ENCODE measurements at places on chromosomes 1 and 21.

GRCh38 chr1:88877382-88877825, 14.0 kb downstream of the GTF2B start:
- peak; percentile 35 for DNase-seq

DNA sequence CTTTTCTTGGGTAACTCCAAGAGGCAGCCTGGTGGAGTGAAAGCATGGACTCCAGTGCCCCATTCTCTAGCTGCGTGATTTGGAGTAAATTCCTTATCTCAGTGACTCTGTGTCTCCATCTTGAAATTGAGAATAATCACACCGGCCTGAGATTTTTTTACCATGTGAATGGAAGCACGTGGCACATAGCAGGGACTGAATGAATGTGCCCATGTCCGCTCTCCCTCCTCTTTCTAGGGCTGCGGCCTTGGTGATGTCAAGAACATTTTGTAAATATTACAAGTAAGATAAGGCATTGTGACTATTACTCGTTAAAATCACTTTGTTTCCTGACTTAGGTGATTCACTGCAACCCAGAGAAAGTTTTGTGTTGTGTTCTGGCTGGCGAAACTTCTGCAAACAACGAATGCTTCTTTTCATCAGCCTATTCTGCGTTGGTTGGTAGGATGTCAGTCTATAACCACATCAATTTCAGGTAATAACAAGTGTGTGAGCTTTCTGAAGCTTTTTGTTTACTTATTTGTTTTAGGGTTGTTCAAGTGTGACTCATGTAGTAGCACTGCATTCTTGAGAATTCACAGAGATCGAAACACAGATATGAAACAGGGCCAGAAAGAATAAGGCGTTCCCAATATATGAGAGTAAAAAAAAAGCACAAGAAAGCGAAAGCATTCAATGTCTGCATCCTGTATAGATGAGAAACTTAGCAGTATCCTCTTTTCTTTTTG, 135.7 kb upstream of the SLC45A1 start:
- peak; percentile 94 for DNase-seq

- DNase-seq, result no peak
Observed at GRCh38 chr1:62198781-62199125, 4.1 kb downstream of the L1TD1 start.

DNA sequence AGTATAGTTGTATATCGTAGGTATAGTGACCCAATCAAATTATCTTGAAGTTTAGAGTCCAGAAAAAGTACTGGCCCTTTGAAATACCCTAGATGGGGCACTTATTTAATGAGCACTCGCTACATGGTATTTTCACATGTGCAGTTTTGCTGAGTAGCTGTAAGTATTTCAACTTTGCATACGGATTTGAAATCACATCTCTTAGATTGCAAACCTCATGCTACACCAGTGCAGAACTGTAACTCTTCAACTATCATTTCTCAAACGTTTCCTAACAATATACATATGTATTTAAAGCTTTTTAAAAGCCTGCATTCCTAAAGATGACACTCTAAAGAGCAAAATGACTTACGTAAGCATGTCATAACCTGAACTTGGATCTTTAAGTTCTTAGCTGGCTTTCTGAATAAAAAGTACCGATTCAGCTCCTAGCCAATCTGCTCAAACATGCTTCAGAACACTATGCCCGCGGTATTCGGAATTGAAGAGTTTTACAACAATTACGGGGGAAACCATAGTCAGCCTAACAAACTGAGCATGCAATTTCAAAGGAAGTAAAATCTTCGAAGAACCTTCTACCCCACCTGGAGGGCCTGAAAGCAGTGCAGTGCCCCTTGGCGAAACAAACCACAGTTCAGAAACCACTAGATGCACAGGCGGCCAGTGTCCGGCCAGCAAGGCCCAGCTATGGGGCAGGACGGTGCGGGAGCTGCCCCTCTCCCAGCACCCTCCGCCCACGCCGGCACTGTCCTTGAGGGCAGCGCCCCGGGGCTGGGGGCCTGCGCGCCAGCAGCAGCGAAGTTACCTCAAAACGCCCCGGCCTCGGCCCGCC, 863 bp downstream of the FH start:
- DNase-seq, result no peak

DNA sequence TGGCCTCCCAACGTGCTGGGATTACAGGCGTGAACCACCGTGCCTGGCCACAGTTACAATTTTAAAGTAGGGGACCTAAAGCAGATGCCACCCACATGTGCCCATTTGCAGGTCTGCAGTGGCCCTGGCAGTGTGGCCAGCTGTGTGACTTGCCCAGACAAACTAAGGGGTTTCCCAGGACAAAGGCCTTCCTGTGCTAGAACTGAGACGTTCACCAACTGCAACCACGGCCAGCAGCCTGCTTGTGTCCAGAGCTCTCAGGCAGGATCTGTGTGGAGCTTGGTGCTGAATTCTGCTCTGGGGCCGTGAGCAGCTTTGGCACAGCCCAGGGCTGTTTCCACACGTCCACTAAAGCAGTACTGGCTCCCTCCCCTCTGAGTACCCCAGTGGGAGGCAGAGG, 10.6 kb upstream of the PTTG1IP start:
- no peak for DNase-seq

DNA sequence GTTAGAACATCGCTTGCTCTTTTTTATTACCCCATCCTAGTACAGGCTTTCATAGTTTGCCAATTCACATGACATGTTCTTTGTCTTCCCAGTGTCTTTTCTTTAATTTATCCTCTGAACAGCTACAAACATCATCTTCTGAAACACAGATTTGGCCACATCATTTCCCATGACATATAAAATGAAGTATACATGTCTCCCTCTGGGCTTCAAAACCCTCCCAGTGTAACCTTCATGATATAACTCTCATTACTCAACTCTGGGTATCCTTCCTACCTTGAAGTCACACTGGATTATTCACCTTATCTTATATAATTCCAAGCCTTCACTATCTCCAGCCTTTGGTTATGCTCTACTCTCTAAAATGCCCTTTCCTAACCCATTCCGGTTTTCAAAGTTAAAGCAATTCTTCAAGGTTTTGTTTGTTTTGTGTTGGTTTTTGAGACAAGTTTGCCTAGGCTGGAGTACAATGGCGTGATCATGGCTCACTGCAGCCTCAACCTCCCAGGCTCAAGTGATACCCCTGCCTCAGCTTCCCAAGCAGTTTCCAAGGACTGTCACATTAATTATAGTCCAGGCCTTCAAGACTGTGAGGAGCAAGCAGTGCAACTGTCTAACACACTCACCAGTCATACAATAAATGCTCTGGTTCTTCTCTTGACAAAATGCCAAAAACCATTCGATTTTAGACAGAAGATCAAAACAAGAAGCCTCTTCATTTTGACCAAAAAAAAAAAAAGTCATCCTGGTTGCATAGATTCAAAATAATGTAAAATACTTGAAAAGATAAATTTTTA, 5.8 kb downstream of the RGS1 start:
- no peak for DNase-seq

DNA sequence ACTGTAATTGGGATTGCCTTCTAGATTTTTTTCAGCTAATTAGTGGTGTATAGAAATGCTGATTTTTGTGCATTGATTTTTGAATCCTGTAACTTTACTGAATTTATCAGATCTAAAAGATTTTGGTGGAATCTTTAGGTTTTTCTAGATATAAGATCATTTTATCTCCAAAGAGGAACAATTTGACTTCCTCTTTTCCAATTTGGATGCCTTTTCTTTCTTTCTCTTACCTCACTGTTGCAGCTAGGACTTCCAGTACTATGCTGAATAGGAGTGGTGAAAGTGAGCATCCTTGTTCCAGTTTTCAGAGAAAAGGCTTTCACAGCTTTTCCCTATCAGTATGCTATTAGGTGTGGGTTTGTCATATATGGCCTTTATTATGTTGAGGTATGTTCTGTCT, 53.6 kb downstream of the TESK2 start:
- DNase-seq, result no peak

- no peak for DNase-seq
Observed at GRCh38 chr21:40517646-40518045, 329.3 kb downstream of the DSCAM start.

DNA sequence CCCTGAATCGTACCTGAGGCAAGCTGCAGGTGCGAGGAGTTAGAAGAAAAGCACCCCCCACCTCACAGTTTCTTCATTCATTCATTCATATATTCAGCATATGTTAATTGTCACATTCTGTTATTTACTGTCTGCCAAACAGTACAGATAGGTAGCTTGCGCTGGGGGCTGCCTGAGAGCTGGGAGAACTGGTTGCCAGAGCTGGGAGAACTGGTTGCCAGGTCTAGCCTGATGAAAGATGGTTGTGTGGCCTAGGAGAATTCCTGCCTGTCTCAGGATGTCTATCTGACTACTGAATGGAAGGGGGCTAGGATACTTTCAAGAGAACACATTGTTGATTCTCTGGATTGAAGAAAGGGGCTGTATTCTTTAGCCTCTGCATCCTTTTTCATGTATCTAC, 225.9 kb upstream of the POU3F1 start:
- DNase-seq, result no peak

GRCh38 chr1:113946678-113947387, 17.7 kb downstream of the HIPK1 start:
- DNase-seq, result no peak

DNA sequence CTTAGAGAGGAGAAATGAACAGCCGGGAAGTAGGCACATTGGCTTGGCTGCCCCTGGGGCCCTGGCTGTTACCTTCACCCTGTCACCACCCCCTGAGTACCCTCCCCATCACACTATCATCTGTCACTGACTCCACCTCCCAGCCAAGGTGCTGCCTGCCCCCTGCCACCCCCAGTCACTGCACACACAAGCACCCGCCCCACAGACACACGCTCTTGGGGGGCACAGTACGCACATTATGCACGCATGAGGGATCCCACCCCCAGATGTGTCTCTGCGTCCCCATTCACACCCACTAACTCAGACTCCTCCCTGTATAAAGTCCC, 223.3 kb downstream of the PTPRU start:
- no peak for DNase-seq

DNA sequence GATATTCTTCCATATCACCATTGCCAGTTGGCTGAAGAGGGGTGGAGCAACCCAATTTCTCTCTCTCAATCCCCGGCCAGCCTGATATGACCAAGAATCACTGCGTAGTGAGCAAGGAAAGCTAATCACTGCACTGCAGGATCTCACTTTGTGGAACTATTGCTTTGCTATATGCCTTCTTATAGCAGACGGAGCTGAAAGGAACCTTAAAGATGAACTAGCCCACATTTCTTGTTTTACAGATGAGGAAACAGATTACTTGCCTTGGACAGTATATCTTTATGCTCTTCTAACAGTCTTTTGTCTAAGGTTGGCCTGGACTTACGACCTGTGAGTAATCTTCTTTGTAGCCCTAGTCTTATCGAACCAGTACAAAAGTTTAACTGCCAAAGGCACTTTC, 7.6 kb downstream of the APOBEC4 start:
- no peak for DNase-seq

All from SW 1271 (cell line).